ENCODE measurements at places on chromosomes 2 and 18. TPM values are rescaled to one million over a fixed set of nuclear protein-coding genes. Genes with fewer than 3 reads are reported as not detected.

Gene DYNC2LI1
- total RNA-seq = 15.2 TPM

Gene OTOS
- total RNA-seq = not detected

Gene RESP18
- not detected for total RNA-seq

Gene TXNDC2
- total RNA-seq = not detected

Gene ATP9B
- total RNA-seq = 18.6 TPM

Gene ECEL1
- not detected for total RNA-seq

Gene STAT1
- total RNA-seq = 77.7 TPM

Gene TYMS
- 37.0 TPM for total RNA-seq

Gene LANCL1
- total RNA-seq = 22.9 TPM

Gene ARMC9
- 21.3 TPM for total RNA-seq

Gene COL5A2
- 229 TPM for total RNA-seq

Gene TGFBRAP1
- 49.4 TPM for total RNA-seq

Gene HES6
- 7.2 TPM for total RNA-seq

Gene GAL3ST2
- total RNA-seq = not detected

Gene ANKRD23
- total RNA-seq = 1.6 TPM

Gene SLC19A3
- not detected for total RNA-seq

Gene ACTR3
- 252 TPM for total RNA-seq

Gene RTKN
- total RNA-seq = 14.5 TPM

Gene GALNT13
- 0.53 TPM for total RNA-seq

Gene ASXL3
- 0.47 TPM for total RNA-seq

Gene CCDC68
- 0.97 TPM for total RNA-seq

Gene LTBP1
- total RNA-seq = 63.4 TPM

Gene IL1RL2
- total RNA-seq = not detected

Gene ICOS
- total RNA-seq = not detected

Gene QPCT
- total RNA-seq = 28.8 TPM

Gene IGFBP5
- total RNA-seq = 23.4 TPM

Gene CRYGD
- not detected for total RNA-seq

Gene CPLX4
- not detected for total RNA-seq

Gene RPE
- 86.5 TPM for total RNA-seq

Gene PXDN
- total RNA-seq = 1,930 TPM

Gene KRTCAP3
- not detected for total RNA-seq

Gene FBXO41
- 2.3 TPM for total RNA-seq

Gene ALPI
- not detected for total RNA-seq

Gene RABL2A
- total RNA-seq = 8.1 TPM

Gene ANXA4
- 75.5 TPM for total RNA-seq

Gene KCNIP3
- 2.2 TPM for total RNA-seq

Gene NEB
- total RNA-seq = 1.5 TPM

Gene GORASP2
- 75.4 TPM for total RNA-seq

Gene TANC1
- total RNA-seq = 80.0 TPM

Gene CHRND
- not detected for total RNA-seq

Gene EPB41L5
- total RNA-seq = 17.3 TPM

Gene FTCDNL1
- not detected for total RNA-seq

Gene EGR4
- total RNA-seq = not detected

Gene ALPG
- not detected for total RNA-seq

Gene AKAIN1
- not detected for total RNA-seq

All from glomerular endothelial cell (primary cell).